ENCODE measurements at places on chromosomes 13 and 19.

DNA sequence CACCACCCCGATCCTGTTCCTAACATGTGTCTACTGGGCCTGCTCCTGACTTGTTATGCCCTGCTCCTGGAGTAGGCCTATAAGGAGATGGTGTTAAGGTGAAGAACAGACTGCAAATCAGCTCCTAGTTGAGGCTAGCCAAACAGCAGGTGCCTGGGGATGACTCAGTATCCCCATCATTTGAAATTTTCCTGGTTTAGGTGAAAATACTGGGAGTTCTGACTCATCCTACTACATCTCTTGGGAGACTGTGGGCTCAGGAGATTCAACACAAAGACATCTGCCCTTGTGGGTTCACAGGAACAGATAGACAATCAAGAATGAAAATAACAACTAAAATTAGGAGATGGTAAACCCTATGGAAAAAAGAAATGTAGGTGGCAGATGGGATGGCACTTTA is 41.2 kb downstream of the BRD4 start:
- no peak for DNase-seq

- no peak for DNase-seq
These were observed 61.2 kb downstream of the MBD3L1 start for GRCh38 chr19:8893419-8893818.

DNA sequence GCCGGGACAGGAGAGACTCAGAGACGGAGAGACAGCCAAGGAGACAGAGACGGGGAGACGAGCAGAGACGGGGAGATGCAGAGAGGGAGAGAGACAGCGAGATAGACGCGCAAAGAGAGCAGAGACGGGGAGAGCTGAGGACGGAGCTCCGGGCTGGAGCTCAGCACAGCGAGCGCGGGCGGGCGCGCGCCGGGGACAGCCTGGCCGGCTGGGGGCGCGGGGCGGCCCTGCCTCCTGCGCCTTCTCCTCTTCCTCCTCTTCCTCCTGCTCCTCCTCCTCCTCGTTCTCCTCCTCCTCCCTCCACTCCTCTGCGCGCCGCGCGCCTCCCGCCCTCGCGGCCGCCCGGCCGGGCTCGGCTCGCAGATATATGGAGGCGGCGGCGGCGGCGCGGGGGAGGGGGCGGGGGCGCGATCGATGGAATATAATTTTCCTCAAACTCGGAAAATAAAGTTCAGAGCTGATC is at the start of gene ERFL:
Gene ERFL, minus strand, starts transcription at position 229 of the 463 bp plus-strand sequence. CDS start 15,530 bp downstream, outside the sequence.
- peak; percentile 13 for DNase-seq

DNA sequence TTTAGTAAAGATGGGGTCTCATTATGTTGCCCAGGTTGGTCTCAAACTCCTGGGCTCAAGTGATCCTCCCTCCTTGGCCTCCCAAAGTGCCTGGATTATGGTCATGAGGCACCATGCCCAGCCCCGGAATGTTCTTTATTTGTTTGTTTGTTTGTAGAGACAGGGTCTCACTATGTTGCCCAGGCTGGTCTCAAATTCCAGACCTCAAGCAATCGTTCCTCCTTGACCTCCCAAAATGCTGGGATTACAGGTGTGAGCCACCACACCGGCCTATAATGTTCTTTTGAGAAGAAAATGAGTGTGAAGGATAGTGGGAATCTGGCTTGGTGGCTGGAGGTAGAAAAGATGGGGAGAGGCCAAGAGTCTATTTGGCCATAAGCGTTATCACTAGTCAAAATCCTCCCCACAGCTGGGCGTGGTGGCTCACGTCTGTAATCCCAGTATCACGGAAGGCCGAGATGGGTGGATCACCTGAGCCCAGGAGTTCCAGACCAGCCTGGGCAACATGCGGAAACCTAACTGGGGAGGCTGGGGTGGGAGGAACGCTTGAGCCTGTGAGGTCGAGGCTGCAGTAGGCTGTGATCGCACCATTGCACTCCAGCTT is 5.2 kb upstream of the BBC3 start:
- no peak for DNase-seq

DNA sequence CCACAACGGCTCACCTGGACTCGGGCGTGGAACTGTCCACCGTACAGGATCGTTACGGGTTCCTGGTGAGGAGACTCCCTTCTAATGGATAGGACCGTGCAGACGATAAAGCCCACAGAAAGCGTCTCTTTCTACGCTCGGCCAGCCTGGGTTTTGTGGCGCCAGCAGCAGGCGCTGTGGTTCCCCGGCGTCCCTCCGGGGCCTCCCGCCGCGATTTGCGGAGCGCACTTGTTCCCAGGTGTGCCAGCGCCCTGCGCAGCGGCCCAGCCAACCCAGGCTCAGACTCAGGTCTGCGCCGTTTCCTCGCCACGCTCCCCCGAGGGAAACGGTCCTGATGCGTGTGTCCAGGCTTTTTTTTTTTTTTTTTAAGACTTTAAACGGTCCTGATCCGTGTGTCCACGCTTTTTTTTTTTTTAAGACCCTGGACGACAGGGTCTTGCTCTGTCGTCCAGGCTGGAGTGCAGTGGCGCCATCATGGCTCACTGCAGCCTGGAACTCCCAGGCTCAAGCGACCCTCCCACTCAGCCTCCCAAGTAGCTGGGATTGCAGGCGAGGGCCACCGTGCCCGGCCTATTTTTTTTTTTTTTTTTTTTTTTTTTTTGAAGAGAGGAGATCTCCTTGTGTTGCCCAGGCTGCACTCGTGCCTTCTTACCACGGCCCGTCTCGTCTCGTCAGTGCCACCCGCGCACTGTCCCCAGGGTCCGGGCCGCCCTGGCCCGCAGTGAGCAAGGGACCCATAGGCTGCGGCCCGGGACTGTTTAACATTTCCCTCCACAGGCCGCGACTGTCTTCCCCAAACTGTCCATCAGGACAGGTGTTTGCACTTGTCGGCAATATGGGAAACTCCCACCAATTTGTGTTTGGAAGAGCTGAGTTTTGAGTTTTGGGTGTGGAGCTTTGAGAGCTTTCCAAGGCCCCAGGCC is 23.8 kb downstream of the GJA3 start:
- peak; percentile 44 for DNase-seq

DNA sequence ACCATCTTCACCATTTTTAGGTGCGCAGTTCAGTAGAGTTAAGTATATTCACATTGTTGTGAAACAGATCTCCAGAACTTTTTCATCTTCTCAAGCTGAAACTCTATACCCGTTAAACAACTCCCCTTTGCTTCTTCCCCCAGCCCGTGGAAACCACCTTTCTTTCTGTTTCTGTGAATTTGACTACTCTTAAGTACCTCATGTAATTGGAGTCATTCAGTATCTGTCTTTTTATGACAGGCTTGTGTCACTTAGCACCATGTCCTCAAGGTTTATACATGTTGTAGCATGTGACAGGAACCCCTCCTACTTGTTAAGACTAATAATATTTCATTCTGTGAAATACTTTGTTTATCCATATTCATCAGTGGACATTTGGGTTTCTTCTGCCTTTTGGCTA is 52.8 kb downstream of the TNFRSF19 start:
- no peak for DNase-seq

Measured in MM.1S (cell line).